ENCODE measurements at places on chromosomes 6 and 20. TPM values are rescaled to one million over a fixed set of nuclear protein-coding genes. Genes with fewer than 3 reads are reported as not detected.

Gene HM13
- total RNA-seq = 118 TPM

Gene PPIL6
- total RNA-seq = 1.2 TPM

Gene RHAG
- total RNA-seq = 0.28 TPM

DNA sequence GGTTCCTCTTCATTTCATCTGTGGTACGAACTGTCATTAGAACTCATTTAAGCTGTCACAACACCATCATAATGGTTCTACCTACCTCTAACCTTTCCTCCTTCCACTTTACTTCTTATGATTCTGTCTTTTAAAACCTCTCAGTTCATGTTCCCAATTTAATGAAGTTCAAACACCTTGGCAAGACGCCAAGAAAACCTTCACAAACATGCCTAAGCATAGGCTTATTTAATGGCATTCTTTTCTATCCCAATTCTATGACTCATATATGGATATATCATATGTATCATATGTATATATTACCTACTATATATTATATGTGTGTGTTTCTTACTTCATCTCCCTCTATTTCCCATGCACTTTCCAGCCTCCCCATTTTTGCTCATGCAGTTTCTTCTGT is 283.4 kb upstream of the TBX18 start:
- no peak for DNase-seq

Gene SAYSD1
- 11.2 TPM for total RNA-seq
